ENCODE measurements at places on chromosomes 5 and 9.

DNA sequence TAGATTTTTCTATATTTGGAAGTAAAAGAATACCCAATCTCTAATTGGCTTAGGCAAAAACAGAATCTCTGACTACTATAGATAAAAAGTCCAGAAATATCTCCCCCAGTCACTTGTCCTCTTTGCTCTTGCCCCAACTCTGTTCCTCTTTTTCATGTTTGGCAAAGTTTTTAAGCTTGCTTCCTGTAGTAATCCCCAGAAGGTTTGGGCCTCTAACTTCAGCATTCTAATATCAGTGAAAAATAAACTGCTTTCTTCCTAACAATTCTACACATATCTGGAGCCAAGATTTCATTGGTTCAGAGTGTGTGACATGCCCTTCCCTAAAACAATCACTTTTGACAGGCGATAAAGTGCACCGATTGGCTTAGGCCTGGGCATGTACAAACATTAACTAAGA lies 1680.3 kb downstream of the MAT2B start:
- DNase-seq, result no peak

DNA sequence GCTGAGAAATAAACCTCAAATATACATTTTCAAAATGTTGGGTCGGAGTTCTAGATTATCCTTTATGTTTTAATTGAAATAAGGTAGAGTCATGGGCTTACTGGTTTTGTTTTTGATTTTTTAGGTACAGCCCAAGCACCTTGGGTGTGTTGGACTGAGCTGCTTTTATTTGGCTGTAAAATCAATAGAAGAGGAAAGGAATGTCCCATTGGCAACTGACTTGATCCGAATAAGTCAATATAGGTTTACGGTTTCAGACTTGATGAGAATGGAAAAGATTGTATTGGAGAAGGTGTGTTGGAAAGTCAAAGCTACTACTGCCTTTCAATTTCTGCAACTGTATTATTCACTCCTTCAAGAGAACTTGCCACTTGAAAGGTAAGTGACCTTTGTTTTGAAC lies 3.6 kb downstream of the CCNG1 start:
- DNase-seq, result no peak

DNA sequence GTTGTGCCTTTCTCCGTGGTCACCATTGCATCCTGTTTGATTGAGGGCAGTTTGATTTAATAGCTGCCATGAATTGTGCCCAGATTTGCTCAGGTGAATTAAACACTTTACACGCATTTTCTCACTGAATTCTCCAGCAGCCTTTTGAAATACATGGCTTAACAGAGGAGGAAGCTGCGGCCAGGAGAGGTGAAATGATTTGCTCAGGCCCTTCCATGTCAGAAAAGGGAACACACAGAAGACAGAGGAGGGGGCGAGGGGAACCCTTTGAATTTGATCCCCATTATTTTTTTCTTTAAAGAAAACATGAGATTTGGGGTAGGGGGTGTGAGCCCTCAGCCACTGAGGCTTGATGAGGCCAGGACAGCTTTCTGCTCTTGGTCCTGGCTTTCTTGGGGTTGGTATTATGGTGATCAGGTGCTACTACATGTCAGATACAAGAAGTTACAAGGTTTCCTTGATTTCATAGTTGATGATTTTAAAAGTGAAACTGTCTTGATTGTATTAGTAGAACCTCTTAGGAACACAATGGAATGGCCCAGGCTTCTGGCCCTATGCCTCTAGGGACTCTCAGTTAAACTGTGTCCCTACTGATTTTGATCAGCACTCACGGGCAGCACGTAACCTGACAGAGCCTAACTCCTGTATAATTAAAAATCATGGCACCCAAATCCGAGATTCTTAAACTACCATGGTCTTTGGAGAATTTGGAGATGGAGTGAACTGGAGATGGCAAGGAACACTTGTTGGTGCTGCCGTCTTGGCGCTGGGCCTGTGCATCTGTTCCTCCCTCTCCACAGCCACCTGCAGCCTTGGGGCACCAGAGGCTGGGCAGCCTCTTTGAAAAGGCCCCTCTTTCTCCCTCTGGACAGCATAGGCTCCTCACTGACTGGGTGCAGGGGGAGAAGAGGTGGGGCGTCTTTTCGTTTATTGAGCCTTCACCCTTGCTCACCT lies 107.9 kb downstream of the TRIO start:
- DNase-seq, result no peak

DNA sequence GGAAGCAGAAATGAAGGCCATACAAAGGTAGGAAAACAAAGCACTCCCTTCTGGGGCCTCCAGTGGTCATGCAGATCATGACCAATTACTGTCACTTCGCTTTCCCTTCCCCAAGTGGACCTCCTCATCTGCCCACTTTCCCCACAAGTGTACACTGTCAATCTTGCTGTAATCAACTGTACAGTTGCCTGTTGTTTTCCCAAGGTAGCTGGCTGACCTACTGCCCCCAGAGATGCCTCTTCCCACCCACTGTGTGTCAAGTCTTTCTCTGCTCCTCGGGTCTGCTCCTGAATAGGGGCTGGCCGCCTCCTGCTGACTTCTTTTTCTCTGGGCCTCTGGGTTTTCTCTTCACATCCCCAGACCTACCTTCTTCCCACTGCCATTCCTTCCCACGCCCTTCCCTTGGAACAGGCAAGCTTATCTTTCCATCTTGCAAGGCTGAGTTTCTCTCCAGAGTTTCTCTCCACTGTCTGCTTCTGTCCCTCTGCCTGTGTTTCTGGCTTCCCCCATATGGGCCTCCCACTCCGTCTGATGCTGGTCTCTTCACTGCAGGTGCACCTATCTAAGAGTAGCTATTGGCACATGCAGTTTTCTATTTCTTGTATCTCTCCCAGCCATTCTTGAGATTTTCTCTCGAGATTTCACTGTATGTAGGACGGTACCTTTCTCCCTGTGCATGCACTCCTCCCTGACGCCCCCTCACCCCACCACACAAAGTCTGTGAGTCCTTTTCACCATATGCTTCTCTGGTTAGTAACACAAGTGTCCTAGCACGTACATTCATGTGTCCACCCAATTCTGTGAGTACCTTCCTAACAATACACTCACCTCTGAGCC lies 2.4 kb downstream of the ELL2 start:
- DNase-seq, result no peak

- no peak for DNase-seq
These were observed 388.7 kb downstream of the CETN3 start for GRCh38 chr5:90020575-90021538.

DNA sequence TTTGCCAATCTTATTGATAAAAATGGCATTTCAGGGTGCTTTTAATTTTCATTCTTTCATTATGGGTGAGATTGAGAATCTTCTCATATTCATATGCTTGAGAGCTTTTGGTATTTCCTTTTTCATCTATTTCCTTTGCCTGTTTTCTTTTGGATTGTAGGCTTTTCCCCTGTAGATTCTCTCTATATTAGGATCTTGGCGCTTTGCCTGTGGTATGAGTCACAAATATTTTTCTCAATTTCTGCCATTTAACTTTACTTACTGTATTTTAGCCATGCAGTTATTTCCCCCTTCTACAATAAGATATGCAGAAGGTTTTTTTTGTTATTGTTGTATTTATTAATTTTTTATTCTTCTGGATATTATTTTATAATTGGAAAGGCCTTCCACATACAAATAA lies 21.5 kb upstream of the KLF9 start:
- no peak for DNase-seq

GRCh38 chr9:124312290-124313265 lies 54.8 kb downstream of the NEK6 start:
- DNase-seq, result no peak

DNA sequence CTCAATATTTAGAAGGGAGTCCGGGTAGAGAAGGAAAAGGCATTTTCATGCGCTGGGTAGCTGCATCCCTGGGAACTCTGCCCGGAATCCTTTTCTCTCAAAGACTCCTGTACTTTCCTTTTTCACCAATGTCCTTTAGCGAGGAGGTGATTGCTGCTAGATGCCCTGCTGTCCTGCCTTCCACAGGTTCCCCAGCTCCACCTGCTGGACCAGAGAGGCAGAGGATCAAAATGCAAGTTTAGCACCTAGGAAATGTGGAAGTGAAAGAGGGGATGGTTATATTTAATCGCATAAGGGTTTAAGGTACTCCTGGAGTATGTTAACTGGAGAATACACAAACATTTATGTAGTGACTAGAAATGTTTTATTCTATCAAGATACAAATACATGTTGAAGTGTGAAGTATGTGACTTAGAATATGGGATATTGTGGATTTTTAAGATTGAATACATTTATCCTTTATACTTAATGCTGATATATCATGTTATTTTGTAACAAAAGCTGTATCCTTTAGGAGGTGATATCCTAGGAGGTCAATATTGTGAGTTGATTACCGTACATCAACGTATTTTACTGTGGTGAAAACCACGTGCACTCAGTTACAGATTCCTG lies 145.7 kb downstream of the ARHGAP26 start:
- DNase-seq, result no peak

GRCh38 chr9:98365227-98365669 lies 109.8 kb upstream of the TBC1D2 start:
- no peak for DNase-seq

- DNase-seq, result no peak
These were observed 592.1 kb downstream of the TLE4 start for GRCh38 chr9:80163889-80164288.

All from activated gamma-delta T cell treated with Interleukin-2 at 50 U/mL for 16 hours (primary cell).